Ovary (tissue), 10 donors: ENCODE measurements at places on chromosomes 7 and 10. TPM values are rescaled to one million over a fixed set of nuclear protein-coding genes. Genes with fewer than 3 reads are reported as not detected.

DNA sequence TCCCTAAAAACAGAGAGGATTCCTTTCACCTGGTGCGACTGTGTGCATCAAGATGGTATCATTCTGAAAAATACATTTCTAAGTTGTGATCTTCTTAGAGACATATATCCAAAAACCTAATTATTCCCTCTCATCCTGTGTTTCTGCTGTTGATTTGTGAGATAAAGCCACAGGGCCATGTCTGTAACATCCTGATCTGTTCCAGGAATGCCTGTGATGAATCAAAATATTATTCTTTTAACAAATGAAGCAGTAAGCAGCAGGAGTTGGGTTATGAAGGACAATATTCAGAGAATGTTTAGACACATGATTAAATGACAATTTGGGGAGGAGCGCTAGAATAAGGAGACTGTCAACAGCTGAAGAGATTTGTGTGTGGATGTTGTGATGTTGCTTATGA is 731.4 kb downstream of the KCNMA1 start:
- H3K27me3 ChIP-seq = no peaks in the 10 kb centered on the region
- H3K36me3 ChIP-seq = no peaks in the 10 kb centered on the region
- H3K4me1 ChIP-seq = no peaks in the 10 kb centered on the region
- no peak for DNase-seq
- no peak overlapping the region for H3K27ac ChIP-seq
- H3K4me3 ChIP-seq = no peak overlapping the region

The BTBD16 gene
- total RNA-seq = not detected

DNA sequence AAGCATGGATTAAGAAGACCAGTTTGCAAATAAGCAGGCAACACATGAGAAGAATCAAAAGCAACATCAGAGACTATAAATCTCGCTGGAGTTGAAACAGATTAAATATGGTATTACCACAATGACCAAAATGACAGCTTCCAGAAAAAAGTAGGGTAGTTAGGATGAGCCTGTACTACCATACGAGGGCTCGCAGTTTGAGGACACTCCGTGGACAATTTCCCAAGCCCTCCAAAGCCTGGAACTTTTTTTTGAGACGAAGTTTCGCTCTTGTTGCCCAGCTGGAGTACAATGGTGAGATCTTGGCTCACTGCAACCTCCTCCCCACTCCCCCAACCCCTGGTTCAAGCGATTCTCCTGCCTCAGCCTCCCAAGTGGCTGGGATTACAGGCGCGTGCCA is 1.0 kb downstream of the LRRC17 start:
- H3K27me3 ChIP-seq = no peaks in the 10 kb centered on the region
- no peaks in the 10 kb centered on the region for H3K36me3 ChIP-seq
- H3K4me3 ChIP-seq = peak overlapping the region; percentile 36
- H3K4me1 ChIP-seq = peaks cover 9% of the 10 kb centered on the region

- no peak for DNase-seq
- peaks cover 3% of the 10 kb centered on the region for H3K4me1 ChIP-seq
- no peaks in the 10 kb centered on the region for H3K27me3 ChIP-seq
- H3K36me3 ChIP-seq = no peaks in the 10 kb centered on the region
Observed at GRCh38 chr7:108627476-108628051, 57.9 kb downstream of the DNAJB9 start.
